ENCODE measurements at places on chromosomes 3 and 15.

- DNase-seq, result no peak
Measured at GRCh38 chr3:140508550-140508949, 169.3 kb upstream of the TRIM42 start.

- DNase-seq, result no peak
Measured at GRCh38 chr15:88645171-88646087, 6.6 kb downstream of the ISG20 start.

DNA sequence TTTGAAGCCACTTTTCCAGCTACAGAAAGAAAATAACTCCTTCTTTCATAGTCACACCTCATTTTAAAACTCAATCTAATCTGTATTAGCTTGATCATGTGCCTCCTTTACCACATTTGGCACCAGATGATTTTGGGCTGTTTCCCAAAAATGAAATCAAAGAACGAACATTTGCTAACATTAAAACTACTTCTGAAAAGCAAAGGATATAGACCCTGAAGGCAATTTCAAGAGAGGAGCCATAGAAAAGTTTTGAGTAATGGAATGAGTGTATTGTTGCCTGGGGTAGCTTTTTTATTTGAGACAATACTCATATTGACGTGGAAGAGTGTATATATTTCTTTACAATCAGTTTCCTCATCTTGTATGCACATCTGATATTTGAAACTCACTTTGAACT, 152.8 kb upstream of the TBL1XR1 start:
- no peak for DNase-seq

DNA sequence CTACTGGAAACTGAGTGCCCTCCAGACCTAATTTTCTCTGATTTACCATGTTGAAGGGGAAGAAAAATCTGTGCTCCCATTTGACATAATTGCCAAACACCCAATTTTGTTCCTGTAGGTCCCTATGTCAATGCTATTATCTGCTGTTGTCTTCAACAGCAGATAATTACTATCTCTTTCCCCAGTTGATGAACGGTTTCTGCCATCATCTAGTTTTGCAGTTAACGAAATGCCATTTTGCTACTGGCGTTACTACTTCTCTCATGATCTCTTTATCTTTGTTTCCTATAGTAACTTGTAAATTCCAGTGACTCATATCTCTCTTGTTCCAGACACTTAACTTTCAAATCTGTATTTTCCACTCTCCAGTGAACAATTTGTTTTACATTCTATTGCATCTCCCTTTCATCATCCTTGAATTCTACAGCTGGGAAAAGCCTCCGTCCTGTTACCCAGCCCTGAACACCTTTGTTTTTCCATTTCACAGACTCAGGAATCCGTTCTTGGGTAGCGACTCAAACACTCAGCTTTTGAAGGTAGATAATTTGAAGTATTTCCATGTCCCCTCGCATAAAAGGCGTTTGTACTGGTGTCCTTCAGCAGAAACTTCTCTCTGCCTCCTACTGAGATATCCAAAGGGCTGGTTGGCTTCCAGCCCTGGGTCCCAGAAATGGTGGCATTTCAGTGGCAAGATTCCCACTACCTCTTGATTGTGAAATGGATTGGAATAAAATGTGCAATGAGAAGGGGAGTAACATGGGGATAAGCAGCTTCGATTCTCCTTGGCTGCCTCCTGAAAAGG, 111.7 kb downstream of the FOXB1 start:
- DNase-seq, result no peak

DNA sequence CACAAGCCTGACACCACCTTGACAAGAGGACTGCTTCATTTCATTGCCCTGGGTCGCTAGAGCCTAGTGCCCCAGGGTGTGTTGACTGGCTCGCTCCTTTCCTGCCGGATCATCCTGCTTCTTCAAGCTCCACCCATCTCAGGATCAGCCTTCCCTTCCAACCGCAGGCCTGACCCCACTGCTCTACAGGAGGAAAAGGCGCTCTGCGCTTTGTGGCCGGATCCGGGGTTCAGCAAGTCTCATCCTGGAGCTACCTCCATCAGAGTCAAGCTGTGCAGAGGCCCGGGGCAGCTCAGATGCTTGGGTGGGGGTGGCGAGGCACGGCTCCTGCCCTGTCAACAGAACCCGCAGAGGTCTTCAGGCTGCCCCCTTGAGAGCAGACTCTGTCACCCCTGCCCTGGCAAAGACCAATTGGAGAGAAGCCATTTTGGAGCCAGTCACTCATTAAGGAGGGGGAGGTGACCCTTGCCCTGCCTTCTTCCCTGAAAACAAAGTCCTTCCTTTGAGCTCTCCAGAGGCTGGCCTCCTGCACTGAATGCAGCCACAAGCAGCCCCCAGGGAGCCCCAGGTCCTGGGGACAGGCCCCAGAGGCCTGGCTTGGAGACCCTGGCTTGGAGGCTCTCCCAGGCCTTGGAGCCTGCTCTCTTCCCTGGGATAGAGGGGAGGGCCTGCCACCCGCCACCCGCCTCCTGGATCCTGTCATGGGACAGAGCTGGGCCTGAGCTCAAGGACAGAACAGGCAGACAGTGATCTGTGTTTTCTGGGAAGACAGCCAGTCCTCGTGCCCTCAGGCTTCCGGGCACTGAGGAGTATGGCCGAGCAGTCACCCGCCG, 80.3 kb downstream of the CPN2 start:
- no peak for DNase-seq

GRCh38 chr15:43237842-43238470, 17.1 kb upstream of the EPB42 start:
- DNase-seq, result no peak

Data from left renal cortex interstitium (tissue), 4 donors.